Astrocyte of the spinal cord (primary cell): ENCODE measurements at places on chromosomes 4 and X.

DNA sequence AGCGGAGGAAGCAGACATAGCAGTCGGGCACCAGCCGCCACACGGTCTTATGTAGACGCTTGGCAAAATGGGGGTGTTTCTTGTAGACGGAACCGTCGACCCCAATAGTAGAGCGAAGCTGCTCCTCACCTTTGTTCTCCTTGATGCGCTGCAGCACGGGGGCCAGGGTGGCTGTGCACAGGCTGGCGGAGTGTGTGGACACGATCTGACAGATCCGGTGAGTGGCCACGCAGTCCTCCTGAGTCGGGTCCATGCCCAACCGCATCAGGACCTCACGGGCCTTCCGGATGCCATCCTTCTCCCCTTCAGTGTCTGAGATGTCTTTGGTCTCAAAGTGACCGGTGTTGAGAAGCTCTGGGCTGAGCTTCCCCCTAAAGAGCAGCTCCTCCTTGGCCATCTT, 153.0 kb downstream of the TENT5D start:
- DNase-seq, result no peak

- DNase-seq, result peak; percentile 35
These were observed 92.2 kb downstream of the MID1IP1 start for GRCh38 chrX:38893441-38893840.

DNA sequence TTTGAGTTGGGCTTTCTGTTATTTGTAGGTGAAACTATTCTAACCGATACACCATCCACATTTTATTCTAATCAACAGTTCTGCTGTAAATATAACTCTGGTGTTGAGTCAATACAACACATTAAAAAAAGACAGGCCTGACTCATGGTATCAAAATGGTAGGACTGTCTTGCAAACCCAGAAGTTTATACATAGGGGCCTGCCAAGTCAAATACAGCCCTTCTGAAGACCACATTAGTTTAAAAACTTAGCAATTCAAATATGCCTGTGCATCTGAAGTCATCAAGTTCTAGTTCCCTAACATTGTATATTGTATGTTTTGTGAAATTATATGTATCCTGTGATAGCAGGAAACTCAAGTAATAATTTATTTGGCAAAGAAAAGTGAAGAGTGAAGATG, 24.4 kb upstream of the PDE5A start:
- peak; percentile 85 for DNase-seq

- DNase-seq, result no peak
These were observed 55.1 kb downstream of the CPZ start for GRCh38 chr4:8647626-8648025.

DNA sequence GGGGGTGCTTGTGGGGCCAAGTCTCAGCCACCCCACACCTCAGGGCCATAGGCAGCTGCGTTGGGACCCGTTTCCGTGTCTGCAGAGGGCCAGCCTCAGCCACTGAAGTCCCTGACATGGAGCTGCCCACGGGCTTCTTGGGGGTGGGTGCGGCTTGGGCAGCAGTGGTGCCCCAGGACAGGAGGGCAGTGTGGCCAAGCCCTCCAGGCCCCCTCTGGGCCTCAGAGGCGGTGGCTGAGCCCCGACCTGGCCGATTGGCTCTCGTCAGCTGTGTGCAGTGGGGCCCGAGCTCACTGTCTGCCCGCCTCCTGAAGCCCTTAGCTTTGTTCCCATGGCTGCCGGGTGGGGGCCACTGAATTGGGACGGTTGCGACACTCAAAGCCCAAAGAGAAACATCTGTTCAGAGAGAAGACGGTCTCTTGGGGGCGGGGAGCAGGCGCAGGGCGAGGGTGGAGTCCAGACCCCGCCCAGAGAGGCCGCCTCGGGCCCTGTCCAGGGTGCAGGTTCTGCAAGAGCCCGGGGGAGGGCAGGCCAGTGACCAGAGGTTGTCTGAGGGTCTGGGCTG, 9.1 kb downstream of the FGFR3 start:
- no peak for DNase-seq

GRCh38 chrX:133235830-133236229, 17.7 kb upstream of the TFDP3 start:
- DNase-seq, result no peak

DNA sequence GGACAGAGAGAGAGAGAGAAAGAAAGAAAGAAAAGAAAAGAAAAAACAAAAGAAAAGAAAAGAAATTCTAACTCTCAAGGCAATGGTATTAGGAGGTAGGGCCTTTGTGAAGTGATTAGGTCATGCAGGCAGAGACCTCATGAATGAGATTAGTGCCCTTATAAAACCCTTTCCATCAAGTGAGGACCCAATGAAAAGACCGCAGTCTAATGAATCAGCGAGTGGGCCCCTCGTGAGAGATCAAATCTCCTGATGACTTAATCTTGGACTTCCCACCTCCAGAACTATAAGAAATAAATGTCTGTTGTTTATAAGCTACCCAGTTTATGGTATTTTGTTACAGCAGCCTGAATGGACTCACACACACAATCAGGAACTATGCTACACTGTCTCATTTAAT, 16.9 kb downstream of the AASDH start:
- DNase-seq, result no peak

DNA sequence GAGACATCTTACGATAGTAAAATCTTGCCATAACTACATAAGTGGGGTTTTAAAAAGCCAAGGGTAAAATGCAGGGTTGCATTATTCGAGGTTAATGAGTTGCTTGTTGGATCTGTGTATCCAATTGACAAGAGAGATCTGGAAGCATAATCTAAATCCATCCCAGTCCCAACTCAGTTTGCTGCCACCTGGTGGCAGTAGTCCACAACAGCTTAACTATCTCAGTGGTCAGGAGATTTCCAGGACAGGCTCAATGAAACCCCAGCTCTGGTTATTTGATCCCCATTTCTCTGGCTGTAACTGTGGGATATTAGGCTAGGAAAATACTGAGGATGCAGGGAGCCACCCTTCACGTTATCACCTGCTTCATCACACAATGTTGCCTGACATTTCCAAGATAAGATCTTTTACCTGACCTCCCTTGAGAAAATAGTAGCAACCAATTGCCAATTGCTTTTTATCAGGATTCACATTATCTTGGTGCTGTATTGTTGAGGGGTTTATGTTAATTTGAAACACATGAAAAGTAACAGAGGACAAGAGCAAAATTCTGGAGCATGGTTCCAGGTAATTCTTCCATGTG, 88.2 kb upstream of the TNIP3 start:
- peak; percentile 78 for DNase-seq

- DNase-seq, result no peak
These were observed 1565.5 kb upstream of the AGA start for GRCh38 chr4:179007755-179008154.

DNA sequence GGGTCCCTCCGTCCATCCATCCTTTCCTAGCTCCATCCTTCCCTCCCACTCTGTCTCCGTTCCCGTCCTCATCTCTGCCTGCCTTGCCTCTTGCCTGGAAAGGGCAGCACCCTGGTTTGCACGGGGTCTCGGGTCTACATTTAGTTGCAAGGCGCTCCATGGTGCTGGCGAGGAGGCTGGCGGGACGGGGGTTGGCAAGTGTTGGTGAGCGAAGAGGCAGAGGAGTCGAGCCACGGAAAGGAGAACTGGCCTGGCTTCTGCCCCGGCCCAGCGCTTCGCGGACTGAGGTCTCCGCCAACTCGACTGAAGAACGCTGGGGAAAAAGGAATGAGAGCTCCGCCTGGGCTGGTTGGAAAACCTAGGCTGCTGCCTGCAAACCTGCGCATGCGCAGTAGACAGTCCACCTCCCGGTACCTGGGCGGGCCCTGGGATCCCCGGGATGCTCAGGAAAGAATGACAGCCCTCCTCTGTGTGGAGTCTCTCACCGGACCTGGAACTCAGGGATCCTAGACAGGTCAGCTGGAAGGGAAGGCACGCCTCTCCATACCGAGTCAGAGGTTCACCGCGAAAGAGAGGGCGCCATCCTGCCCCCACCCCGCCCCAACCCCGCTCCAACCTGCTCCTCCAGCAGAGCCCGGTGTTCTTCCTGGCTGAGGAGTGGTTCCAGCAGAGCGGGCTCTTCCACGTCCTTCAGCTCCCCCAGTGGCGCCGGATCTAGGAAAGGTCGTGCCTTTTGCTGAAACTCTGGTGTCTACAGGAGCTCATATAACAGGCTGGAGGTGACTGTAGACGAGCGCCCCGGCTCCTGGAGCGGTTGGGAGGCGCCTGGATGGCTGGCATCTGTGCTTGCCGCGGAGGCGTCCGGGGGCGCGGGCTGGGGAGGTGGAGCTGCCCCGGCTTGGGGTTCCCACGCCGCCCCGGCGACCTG, 6.0 kb downstream of the FRG2 start:
- DNase-seq, result peak; percentile 23

- no peak for DNase-seq
These were observed 52.5 kb downstream of the JADE1 start for GRCh38 chr4:128861856-128862518.
